A673 (cell line): ENCODE measurements at places on chromosomes 1 and 21. TPM values are rescaled to one million over a fixed set of nuclear protein-coding genes. Genes with fewer than 3 reads are reported as not detected.

DNA sequence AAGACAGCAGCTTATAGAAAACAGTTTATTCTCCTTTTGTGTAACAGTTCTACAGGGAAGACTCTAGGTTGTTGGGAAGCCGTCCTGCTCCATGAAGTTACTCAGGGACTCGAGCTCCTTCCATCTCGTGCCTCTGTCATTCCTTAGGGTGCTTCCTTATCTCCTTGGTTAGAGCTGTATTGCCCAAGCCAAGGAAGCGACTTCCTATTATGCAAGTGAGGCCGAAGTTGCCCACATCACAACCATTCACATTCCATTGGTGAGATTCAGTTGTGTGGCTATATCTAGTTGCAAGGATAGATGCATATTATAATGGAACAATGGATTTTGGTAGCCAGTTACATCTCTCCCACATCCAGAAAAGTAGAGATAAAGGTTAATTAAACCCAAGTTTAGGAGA is 9.0 kb downstream of the GSTM5 start:
- DNase-seq = no peak

ARHGAP29 gene
- total RNA-seq = 1.7 and 1.8 TPM in 2 replicates

DNA sequence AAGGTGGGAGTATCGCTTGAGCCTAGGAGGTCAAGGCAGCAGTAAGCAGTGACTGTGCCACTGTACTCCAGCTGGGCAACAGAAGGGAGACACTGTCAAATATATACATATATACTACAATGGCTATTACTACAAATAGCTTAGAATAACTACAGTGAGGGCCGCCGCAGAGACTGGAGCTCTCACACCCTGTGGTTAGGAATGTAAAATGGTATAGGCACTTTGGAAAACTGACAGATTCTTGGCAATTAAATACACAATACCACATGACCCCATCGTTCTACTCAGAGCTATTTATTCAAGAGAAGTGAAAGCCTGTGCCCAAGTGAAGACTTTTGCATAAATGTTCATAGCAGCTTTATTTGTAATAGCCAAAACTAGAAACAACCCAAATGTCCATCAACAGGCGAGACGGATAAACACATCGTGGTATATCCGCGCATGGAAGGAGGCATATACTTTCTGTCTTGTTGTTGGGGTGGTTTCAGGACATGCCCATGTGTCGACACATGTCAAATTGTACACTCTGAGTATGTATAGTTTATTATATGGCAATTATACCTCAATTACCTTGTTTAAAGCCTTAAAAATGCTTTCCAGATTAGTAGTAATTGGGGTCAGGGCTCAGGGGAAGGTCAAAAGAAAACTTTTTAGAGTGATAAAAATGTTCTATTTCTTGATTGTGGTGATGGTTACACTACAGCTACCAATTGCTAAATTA is 123.4 kb downstream of the RIPK4 start:
- DNase-seq = peak; percentile 21

RNF186 gene
- not detected in 2 replicates for total RNA-seq

TCHH gene
- total RNA-seq = 0.24 and 0.28 TPM in 2 replicates

DNA sequence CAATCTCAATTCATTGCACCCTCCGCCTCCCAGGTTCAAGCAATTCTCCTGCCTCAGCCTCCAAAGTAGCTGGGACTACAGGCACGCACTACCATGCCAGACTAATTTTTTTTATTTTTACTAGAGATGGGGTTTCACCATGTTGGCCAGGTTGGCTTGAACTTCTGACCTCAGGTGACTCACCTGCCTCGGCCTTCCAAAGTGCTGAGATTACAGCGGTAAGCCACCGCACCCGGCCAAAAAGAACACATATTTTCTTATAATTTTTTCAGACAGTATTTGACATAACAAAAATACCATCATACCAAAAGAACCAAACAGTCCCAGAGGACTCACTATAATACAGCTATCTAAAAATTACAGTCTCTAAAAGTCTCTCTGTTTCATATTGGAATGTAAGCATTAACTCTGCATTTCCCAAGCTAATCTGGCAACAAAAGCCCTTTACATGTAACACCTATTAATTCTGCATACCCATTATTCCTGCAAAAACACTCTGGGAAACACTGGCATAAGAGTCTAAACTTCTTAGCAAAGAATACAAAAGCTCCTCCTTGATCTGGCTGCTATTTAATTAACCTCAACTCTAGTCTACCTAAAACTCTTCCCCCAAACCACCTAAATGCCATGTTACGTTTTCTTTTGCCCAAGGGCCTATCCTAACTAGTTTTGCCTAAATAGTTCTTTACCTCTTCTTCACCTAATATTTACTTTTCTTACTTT is 26.9 kb downstream of the WDR26 start:
- DNase-seq = no peak

FCRL6 gene
- total RNA-seq = 0.15 TPM in 1 of 2 replicates, not detected in the other

TFF2 gene
- not detected in 2 replicates for total RNA-seq

DNA sequence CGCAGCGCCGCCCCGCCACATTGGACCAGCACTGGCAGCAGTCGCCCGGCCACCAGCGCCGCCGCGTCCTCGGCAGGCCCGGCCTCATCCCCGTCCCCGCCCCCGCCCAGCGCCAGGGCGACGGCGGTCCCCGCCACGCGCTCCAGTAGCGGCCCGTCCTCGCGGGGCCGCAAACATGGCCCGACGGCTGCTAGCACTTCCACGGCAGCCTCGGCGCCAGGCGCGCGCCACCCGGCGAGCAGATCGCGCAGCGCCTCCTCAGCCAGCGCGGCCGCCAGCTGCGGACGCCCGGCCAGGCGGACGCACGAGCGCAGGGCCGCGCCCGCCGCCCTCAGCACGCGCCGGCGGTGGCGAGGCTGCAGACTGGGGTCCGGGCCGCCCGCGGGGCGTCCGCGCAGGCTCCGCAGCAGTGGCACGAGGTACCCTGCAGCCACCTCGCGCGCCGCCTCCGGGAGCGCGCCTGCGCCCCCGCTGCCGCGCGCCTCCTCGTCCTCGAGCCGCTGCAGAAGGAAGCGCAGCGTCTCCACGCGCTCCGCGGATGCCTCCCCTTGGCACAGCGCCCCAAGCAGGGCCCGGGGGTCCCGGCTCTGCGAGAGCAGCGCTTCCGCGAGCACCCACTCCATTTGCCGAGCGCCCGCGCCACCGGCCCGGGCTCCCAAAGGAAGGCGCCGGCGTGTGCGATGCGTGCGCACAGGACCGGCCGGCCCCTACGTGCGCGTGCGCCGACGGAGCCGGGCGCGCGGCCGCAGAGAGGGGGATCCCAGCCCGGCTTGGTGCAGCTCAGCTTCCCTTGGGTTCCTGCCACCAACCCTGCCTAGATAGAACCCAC is at the start of gene TARBP1:
Gene TARBP1, minus strand, starts transcription at position 699 of the 829 bp plus-strand sequence. Its CDS starts 76 bp downstream, at position 623.
- peak; percentile 91 for DNase-seq

GRCh38 chr1:152514715-152515433 is 592 bp downstream of the CRCT1 start:
- no peak for DNase-seq

DNA sequence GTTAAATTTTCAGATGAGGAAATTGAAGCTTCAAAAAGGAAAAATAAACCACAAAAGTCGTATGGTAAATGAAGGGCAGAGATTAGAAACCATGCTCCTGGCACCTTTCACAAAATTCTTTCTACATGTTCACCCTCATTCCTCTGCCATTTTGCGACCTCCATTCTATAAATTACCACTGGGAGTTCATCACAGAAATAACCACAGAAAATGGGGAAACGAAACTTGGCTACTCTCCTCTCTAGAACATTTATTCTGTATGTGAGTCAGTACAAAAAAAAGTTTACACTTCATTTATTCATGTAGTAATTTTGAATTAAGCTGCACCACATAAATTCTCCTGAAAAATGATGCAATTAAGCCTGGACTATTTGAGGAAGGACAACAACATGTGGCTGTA is 320.9 kb upstream of the C1orf87 start:
- no peak for DNase-seq

DNA sequence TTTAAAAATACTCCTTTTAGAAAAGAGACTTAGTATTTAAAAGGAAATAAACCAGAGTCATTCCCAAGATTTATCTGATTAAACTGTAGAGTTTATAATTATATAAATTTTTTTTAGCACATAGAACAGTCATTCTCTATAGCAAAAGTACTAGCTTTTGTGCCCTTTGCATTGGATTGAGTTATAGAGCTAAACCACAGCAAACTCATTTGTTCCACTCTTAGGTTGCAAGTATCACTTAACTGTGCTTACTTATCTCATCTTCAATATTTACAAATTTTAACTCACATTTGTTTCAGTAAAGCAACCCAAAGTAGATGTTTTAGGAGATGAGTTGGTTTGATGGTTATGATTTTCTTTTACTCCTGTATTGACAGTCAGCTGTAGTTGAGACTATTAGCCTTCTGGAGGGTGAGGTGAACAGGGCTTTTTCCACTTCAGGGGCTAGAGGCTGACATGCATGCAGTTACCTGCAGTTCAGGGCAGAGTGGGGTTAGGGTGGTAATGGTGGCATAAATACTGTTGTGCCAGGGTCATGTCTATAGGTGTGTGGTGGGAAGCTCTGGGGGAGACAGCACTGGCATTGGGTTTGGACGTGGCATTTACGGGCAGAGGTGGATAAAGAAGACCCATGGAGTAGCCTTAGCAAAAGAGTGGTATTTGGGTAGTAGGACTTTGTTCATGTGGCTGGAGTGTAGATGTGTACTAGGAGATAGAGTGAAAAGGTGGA is 42.1 kb downstream of the DYRK1A start:
- DNase-seq = no peak

DNA sequence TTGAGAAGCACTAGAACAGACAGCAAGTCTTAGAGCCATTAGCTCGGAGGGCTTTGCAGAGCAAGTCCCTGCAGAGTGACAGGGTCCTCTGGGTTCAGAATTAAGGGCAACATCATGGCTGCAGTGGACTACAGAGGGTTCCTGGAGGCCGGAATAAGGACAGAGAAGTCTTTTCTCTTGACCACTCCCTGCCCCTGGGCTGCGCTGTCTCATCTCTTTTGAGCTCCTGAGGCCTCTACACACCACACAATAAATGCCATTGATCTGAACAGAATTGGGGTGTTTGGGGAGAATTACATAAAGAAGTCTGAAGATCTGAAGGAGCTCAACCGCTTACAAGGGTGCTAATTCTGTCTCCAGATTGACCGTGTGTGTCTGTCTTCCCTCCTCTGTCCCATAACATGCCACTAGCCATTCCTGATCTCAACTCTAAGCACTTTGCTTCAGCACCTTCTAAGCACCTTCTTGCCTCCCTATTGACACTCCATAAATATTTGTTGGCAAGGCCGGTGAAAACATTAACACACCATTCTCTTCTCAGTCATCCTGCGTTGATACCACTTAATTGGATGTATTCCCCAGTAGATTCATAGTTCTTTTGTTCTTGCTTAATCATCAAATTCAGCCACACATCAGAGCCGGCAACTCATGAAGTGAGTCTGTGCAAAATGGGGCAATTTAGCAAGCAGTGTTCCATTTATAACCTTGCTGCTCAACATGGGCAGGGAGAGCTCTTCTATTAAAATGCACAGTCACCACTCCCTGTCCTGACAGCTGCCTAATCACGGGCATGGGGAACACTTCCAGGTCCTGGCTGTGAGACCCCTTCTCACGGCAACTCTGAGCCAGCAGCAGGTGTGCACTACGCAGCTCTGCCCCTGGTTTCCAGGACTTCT is 49.7 kb downstream of the NMNAT2 start:
- DNase-seq = no peak
